ENCODE measurements at places on chromosomes 2 and 18.

DNA sequence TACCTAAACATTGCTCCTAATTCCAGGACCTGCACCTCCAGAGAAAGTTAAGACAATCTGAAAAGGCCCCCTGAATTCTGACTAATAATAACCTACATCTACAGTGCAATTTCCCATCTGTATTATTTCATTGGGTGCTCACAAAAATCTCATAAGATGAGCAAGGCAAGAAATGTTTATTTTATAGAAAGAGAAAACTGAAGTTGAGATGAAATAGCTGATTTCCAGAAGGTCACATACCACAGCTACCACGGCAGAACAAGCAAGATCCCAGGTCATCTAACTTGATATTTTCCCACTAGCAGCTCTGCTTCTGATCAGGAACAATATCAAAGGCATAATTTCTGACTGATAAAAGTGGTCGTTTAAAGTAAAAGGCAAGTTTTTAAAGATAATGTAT, 105.8 kb upstream of the COL5A2 start:
- DNase-seq: no peak

DNA sequence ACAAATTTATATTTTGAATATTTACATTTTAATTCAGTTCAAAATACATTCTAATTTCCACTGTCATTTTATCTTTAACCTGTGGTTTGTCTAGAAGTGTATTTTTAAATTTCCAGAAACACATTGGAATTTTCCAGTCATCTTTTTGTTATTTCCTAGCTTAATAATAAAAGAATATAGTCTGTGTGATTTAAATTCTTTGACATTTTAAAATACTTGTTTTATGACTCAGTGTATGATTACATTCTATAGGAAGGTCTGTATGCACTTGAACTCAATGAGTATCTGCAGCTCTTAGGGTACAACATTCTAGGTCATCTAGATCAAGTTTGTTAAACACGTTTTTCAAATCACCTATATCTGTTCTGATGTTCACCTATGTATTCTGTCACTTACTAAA, 88.3 kb upstream of the MBOAT2 start:
- DNase-seq: no peak

DNA sequence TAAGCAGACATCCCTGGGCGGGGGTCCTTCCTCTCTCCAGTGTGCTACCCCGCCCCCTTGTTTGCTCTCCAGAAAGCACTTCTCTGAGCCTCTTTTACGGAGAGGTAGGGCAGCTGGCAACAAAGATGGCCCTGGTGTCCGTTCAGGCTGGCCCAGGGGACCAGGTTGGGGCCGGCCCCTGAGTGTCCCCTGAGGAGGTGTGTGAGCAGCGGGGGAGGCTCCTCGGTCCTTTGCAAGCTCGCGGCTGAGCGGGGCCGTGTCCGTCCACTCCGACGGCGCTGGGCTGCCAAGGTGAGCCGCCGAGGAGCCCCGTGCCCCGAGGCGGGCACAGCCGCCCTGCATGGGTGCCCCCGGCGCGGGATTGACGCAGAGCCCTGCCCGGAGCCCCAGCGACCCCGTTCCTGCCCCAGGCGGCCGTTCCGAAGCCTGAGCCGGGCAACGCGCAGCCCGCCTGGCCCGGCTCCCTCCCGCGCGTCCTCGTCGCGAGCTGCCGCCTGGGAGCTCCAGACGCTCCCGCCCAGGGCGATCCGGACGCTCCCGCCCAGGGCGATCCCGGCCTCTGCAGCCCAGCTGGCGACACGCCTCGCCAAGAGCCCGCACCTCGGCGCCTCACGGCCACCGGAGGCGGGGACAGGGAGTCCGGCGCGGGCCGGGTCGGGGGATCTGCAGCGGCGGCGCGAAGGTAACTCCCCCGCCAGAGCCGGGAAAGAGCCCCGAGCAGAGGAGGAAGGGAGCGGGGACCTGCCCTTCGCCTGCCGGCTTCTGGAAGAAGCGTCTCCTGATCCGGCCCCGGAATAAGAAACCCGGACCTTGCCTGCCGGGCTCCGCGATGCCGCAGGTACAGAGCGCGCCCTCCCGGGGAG, at the start of gene PROKR1:
Gene PROKR1, plus strand, starts transcription at position 569 of the 863 bp plus-strand sequence. CDS start 2,243 bp downstream, outside the sequence.
- DNase-seq: peak; percentile 16

DNA sequence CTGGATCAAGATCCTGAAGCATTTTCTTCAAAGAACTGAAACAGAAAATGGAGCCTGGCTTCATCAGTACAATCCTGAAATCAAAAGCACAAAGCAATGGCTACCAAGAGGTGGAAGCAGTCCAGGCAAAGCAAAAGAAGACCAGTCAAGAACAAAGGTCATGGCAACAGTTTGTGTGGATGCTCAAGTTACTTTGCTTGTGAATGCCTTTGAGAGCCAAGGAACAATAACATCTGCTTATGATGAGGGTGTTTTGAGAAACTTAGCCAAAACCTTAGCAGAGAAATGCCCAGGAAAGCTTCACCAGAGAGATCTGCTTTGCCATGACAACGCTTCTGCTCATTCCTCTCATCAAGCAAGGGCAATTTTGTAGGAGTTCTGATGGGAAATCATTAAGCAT, 723.1 kb downstream of the TMEM182 start:
- DNase-seq: no peak

GRCh38 chr2:9990736-9991135, 39.2 kb downstream of the GRHL1 start:
- no peak for DNase-seq

GRCh38 chr2:55917117-55917516, 6.5 kb downstream of the EFEMP1 start:
- no peak for DNase-seq

DNA sequence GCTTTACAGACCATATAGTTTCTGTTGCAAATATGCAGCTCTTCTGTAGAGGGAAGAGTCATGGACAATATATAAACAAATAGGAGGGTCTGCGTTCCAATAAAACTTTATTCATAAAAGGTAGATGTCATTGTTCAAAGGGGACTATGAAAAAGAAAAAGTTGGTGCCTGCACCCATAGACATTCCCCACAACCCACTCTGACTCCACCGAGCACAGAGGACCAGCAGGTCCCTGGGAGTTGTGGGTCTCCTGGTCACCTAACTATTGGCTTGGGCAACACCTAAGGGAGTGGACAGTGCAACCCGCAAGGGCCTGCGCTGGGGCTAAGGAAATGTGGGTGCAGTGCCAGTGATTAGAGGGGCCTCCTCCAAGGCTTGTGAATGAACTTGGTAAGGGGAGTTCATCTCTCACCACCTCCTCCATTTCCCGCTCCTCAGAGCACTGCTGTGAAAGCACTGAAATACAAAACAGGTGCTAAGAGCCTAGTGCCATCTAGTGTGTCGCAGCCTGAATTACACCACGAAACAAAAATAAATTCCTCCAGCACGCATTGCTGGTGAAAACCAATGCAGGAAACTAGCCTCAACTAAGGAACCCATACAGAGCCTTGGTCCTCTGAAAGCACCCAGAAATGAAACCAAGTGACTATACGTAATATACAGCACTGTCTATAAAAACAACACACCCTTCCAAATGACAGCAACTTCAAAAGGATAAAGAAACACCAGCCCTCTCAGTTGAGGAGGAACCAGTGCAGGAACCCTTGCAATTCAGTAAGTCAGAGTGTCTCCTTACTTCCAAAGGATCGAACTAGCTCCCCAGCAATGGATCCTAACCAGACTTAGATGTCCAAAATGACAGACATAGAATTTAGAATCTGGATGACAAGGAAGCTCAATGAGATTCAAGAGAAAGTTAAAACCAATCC, 166.6 kb downstream of the RNF144A start:
- peak; percentile 24 for DNase-seq

GRCh38 chr18:22538426-22538825, 120.7 kb upstream of the CTAGE1 start:
- DNase-seq: no peak

DNA sequence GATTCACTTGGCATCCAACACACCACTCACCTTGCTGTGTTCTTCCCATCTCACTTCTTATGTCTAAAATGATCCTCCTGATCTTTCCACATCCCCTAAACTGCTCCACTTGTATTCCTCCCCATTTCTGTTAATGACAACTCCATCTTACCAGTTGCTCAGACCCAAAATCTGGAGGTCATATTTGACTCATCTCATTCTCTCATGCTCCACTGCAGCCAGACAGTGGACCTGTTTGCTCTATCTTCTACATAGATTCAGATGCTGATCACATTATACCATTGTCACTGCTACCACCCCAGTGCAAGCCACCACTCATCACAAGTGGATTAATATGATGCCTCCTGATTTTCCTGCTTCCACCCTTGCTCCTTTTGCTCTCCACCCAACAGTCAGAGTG, 7.9 kb upstream of the NABP1 start:
- DNase-seq: no peak

GRCh38 chr2:16507655-16508489, 157.8 kb downstream of the CYRIA start:
- DNase-seq: peak; percentile 39

GRCh38 chr2:109197491-109198418, 68.8 kb downstream of the SH3RF3 start:
- DNase-seq: no peak

DNA sequence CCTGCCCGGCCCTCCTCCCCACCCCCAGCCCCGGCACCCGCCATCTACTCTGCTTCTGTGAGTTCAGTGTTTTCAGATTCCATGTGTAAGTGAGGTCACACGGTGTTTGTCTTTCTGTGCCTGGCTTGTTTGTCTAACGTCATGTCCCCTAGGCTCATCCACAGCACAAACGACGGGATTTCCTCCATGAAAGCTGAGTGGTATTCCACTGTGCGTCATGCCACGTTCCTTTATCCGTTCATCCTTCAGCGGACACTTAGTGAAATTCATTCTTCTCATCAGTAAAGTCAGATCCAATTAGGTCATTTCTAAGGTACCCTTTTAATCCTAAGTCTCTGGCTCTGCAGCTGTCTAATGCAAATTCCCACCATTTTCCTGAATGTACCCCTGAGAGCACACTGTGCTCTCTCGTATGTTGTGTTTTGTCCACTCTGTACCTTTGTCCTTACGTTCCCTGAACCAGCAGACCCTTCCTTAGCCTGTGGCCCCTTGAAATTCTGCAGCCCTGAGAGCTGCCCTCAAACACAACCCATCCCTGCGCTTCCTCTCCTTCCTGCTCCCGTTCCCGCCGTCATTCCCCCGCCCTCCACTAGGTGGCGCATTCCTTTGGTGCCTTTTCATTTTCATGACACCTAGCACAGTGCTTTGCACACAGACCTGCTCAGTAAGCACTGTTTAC, 44.1 kb downstream of the TRAPPC12 start:
- DNase-seq: peak; percentile 44

DNA sequence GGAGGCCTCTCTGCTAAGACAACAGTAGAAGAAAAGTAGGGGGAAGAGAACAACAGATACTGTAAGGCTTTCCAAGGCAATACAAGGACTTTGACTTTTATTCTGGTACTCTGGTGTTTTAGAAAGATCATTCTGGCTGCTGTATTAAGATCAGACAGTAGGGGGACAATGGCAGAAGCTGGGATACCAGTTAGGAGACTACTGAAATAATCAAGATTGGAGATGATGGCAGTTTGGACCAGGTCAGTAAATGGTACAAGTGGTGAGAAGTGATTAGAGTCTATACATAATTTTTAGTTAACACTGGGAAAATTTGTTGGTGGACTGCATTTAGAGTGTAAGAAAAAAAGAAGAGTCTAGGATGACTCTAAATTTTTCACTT, 139.7 kb downstream of the ROCK1 start:
- no peak for DNase-seq

DNA sequence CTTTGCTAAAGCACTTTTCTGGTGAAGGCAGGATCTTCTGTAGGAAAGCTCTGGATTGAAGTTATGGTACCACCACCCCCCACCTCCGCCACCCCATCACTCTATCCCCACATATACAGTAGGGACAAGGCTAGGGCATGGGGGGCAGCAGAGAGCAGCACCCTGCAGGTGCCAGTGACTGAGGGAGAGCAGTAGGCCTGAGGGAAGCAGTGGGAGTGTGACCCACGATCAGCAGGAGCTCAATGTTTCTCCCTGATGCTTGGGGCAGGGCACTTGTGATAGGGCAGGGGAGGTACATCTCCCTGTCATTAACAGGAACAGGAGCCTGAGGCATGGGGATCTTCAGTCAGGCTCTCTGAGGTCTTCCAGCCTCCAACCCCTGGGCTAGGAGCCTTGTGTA, 121.6 kb downstream of the ZFP36L2 start:
- DNase-seq: no peak

GRCh38 chr2:154402213-154402612, 296.3 kb upstream of the KCNJ3 start:
- DNase-seq: peak; percentile 13

GRCh38 chr2:241211276-241211675, 22.8 kb downstream of the ANO7 start:
- no peak for DNase-seq

DNA sequence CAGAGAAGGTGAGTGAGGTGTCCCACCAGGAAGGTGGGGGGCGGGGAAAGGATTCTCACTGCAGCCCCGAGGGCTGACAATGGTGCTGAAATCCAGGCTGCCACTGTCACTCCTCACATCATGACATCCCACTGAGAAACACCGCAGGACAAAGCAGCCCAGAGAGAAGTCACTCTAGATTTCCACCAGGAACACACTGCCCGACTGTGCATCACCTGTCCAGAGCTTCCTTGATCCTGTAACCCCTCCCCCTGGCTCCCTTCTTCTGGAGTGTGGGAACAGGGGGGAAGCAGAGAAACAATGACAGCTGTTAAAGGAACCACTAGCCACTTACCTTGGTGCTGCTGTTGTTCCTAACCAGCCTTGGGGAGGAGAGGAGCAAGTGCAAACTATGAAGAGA, 69.9 kb downstream of the MRO start:
- no peak for DNase-seq

GRCh38 chr2:126835261-126835660, 63.4 kb upstream of the TEX51 start:
- DNase-seq: no peak

DNA sequence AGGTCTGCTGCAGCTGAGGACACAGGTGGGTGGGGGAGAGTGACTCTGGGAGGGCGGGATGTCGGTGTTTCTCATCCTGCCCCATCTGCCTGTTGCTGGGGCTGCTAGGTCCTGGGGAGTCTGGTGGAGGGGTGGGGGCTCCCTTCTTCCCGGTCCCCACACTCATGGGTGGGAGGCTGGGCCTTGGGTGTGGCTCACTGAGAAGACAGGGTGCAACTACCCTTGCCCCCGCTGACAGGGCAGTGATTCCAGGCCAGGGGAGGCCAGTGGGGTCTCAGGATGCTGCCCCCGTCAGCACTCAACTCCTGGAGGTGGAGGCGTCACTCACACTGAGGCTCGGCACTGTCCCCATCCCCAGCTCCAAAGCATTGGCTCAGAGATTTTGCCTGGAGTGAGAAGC, 7.7 kb upstream of the NFATC1 start:
- DNase-seq: no peak

GRCh38 chr18:23198217-23198845, 63.0 kb downstream of the CABLES1 start:
- DNase-seq: no peak

Data from Caki2 (cell line).